Stimulated activated CD8-positive, alpha-beta memory T cell treated with anti-CD3 and anti-CD28 coated beads, Interleukin-15, amount 100 ng/mL, for 24 hours (primary cell): ENCODE measurements at places on chromosomes 5 and 9.

- no peak for DNase-seq
Observed at GRCh38 chr5:150009671-150010387, 9.3 kb downstream of the HMGXB3 start.

DNA sequence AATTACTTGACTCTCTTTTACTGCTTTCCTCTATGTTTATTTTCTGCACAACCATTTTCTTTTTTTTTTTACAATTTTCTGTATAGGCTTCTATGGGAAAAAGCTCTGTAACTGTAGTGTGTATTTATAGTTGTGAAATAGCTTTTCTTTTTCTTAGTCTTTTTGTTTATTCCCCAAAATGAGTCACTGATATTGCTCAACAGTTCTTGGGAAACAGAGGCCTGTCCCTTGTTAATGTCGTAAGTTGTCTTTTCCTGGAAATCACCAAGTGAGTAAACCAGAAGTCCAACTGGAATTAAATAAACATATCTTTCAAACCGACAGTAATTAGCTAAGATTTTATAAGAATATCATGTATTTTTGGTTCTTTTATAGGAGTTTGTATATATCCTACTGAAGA, 325.1 kb upstream of the PRR16 start:
- DNase-seq: no peak

GRCh38 chr5:54491326-54491725, 26.2 kb upstream of the SNX18 start:
- DNase-seq: no peak

- DNase-seq: no peak
Observed at GRCh38 chr9:100554935-100555401, 22.9 kb upstream of the CAVIN4 start.

DNA sequence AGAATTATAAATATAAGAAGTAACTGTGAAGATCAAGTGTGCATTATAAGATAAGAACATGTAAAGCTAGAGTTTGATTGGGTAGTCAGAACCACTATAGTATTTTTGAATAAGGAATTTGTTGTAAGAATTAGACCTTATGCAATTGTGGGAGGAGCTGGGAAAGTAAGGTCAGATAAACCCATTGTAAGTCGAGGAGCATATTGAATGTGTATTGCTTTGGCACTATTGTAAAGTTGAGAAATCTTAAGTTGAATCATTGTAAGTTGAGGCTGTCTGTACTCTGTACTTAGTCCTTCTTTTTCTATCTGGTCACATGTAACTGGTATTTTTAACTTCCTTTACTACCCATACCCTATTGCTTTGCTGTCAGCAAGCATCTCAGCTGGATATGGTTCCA, 158.7 kb downstream of the CCDC171 start:
- DNase-seq: no peak

DNA sequence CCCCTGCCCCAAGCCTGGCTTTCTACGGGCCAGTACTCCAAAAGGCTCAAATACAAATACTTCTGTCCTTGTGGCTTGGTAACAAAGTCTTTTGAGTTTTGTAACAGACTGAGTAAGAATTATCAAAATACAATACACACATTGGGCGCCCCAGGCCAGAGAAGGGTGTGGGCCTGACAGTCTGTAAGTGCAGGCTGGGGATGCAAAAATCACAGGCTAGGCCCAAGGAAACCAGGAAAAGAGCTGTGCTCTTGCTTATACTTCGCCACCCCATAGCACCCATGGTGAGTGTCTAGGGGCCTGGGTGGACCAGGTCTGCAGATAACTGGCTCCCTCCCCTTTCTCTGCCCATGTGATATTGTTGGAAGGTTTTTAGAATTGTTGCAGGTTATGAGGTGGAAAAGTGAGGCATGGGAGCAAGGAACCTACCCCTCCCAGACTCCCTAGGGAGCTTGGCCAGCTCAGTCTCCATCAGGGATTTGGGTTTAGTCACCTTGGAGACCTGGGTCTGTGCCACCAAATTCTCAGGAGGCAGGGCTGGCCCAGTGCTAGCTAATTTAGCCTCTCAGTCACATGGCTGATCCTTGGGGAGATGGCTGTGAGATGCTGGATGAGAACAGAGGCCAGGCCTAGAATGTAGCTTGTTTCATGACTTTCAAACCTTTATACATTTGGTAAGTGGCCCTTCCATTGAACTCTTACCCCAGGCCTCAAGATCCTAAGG, 72.9 kb downstream of the TARS1 start:
- no peak for DNase-seq

GRCh38 chr5:104646416-104646815, 1083.8 kb upstream of the NUDT12 start:
- DNase-seq: no peak

- no peak for DNase-seq
Observed at GRCh38 chr5:122773619-122774018, 1.3 kb upstream of the SNX2 start.

DNA sequence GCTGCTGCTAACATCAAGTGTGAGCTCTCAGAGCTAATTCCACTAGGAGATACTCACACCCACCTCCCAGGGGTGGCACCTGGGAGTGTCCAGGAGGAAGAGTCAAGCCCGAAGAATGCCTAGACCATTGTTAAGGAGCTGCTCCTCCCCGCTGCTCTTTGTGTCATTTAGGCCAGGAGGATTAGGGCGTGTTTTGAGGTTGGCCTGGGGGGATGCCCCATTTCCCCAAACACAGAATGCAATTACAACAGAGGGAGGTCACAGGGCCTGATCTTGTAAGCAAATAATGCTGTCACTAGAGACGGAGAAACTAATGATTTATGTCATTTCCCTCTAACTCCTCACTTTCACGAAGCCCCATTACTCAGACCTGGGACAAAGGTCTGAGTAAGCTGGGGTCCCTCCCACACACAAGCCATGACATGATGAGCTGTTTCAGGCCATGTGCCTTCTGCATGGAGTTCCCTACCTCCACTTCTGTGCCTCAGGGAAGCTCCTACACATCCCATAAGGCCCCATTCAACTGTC, 312.5 kb downstream of the ACTL7B start:
- DNase-seq: no peak

DNA sequence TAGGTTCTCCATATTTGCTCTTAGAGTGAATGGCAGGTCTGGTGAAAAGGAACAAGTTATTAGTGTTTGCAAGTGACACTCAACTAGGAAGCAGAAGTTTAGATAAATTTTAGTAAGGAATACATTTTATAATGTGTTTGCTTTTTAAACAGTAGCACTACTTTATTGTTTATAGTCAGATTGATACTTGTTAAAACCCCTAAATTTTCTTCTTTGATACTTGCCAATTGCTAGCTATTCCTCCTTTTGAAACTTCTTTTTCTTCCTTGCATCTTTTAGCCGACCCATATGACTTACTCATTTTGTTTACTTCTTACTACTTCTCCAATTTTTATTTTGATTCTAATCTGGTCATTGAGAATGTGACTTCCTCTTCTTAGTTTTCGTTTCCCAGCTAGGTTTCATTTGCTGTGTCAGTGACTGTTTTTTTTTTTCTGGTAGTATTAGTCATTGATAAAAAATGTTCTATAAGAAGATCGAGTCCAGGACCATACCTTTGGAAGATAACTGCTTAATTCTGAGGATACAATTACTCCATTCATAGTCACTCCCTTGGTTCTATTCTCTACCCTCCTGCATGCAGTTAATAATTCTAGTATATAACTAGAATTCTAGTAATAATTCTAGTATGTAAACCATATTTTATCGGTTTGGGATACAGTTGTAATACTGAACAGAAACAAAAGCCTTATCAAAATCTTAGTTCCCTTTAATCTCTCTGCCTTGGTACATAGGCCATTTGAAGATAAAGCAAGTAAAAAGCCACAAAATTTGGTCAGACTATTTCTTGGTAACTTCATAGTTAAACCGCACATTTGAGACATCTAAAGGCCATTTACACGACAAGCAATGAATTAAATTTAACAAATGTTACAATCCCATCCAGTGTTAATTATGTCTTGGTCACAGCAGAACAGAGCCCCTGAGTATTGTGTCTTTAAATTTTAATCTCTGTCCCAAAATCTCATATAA, 2.8 kb upstream of the RICTOR start:
- DNase-seq: no peak

DNA sequence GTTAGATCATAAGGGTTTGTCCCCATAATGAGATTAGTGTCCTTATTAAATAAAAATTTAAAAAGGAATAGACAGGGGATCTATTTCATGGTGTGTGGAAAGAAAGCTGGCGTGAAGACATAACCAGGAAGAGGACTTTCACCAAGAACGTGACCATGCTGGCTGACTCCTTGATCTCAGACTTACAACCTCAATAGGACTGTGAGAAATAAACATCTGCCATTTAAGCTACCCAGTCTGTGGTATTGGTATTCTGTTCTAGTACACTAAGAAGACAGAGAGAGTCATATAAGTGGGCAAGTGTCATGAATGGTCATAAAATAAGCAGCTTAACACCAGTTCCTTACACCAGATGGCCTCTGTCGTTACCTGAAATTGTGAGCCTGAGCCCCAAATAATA, 259.4 kb upstream of the CCNG1 start:
- DNase-seq: no peak

DNA sequence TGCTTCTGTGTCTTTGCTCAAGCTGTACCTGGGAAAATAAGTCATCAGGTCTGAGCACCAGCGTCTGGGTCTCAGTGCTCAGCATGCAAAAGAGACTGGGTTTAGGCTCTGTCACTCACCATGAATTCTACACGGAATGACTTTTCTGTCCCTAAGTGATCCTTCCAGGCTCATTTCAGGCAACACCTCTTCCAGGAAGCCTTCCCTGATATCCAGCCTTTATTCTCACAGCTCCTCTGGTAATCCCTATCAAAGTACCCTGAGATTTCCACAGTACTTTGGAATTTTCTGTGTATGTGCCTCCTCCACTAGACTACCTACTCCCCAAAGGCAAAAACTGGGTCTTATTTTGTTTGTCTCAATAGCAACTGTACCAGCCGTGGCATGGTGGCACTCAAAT, 92.7 kb upstream of the BOD1 start:
- no peak for DNase-seq

DNA sequence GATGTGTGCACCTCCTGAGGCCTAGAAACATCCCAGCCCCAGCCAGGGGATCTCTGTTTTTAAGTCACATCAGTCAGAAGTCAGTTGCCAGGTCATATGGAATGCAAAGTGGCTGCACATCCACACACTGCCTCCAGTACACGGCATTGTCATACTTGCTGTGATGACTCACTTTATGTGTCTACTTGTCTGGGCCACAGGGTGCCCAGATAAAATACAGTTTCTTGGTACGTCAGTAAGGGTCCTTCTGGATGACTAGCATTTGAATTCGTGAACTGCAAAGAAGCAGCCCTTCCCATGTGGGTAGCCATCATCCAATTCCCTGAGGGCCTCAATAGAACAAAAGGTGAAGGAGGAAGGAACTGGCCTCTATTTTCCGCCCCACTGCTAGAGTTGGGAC, 27.7 kb downstream of the AUH start:
- no peak for DNase-seq

DNA sequence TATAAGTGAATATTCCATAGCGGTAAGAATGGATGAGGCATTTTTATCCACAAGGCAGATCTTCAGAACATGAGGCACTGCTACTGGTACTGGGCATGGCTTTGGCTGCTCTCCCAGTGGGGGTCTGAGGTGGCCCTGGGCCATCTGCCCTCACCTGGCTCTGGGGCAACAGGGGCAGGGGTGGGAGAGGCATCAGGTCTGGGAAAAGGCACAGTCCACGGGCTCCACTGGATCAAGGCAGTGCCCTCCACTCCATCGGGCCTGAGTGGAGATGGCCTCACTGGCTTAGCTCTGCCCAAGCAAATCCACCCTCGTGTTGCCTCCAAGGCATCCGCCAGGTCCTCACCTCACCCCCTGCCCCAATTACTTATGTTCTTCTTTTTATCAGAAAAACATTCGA, 10.9 kb upstream of the NKD2 start:
- DNase-seq: no peak

DNA sequence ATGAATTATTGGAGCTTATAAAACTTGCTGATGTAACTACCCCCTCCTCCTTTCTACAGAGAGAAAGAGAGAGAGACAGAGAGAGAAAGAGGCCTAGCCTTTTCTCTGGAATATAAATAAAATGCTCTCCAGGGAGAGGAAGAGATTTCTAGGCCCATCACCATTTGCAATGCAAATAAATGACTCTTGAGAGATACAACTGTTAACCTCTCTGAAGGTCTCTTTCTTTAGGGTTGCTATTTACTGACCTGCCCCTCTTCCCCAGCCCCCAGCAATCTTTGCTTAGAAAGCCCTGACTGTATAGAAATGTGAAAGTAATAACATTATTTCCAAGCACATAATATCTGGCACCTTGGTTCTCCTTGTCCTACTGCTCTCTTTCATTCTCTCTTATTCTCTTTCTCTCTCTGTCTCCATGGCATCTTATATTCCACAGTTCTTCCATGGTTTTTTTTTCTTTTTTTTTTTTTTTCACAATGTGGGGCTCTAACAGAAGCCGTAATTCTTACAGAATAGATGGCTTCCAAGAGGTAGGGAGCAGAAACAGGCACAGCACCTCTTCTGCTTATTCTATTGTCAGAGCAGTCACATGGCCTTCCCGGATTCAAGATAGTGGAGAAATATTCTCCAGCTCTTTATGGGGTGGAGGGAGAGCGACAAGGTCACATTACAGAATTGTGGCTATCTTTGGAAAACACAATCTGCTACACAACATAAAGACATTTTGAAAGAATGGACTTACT, 1087.9 kb upstream of the NUDT12 start:
- DNase-seq: no peak

GRCh38 chr5:114010362-114010761, 351.5 kb upstream of the KCNN2 start:
- no peak for DNase-seq

DNA sequence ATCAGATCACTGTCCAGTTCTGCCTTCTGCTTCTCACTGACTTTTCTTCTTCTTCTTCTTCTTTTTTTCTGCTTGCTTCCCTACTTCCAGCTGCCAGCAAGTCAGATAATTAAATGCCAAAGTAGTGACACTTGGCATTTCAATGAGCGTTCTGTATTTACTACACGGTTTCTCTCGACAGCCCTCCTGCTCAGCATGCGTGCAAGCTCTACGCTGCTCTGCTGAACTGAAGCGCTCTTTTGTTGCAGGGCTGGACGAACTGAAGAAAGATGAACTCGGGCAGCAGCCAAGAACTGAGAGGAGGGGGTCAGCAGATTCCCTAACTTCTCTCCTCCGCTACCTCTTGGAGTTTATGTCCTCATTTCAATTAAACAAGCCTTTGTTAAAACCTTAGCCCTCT, 319.1 kb downstream of the GLIS3 start:
- DNase-seq: no peak

GRCh38 chr5:8869932-8870331, 675.9 kb downstream of the SEMA5A start:
- no peak for DNase-seq

- DNase-seq: no peak
Observed at GRCh38 chr5:56432321-56432720, 199.2 kb upstream of the ANKRD55 start.

GRCh38 chr9:94740145-94740840, 13.8 kb downstream of the AOPEP start:
- DNase-seq: no peak
